ENCODE measurements at places on chromosomes 3 and 15. TPM values are rescaled to one million over a fixed set of nuclear protein-coding genes. Genes with fewer than 3 reads are reported as not detected.

DNA sequence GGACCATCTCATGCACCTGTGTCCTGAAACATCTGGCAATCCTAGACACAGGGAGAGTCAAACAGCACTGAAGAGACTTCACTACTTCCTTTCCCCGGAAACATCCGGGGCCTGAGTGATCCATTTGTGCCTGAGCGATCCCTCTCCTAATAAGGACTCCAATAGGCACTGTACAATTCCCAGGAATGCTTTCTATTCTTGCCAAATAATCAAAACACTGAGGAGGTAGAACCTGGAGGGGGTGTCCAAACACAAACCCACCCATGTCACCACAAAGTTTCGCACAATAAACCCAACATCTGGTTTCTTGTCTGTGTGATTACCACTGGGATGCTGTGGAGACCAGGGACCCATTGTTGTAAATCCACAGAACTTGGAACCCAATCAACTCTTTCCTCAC lies 205.0 kb downstream of the OPA1 start:
- DNase-seq, result no peak

- no peak for DNase-seq
These were observed 2.1 kb downstream of the ZKSCAN7 start for GRCh38 chr3:44557074-44557473.

Gene ADAMTS9
- 15.4 TPM for total RNA-seq

- DNase-seq, result peak; percentile 93
These were observed 710 bp upstream of the CLK3 start for GRCh38 chr15:74614744-74615507.

DNA sequence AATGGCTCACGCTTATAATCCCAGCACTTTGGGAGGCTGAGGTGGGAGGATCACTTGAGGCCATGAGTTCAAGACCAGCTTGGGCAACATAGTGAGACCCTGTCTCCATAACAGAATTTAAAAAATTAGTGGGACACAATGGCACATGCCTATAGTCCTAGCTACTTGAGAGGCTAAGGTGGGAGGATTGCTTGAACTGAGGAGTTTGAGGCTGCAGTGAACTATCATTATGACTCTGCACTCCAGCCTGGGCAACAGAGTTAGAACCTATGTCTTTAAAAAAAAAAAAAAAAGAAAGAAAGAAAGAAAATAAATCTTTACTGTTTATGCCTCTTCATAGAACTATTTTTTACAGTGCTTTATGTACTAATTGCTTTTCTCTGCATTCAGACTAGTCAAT lies 84.6 kb upstream of the LMOD3 start:
- no peak for DNase-seq

- no peak for DNase-seq
These were observed 220.7 kb downstream of the MEX3B start for GRCh38 chr15:81825136-81825535.

GRCh38 chr3:159208050-159208449 lies 406.2 kb downstream of the MFSD1 start:
- no peak for DNase-seq

- DNase-seq, result no peak
These were observed 125.3 kb downstream of the SUCNR1 start for GRCh38 chr3:151998744-151999143.

GRCh38 chr3:87801409-87801808 lies 257.4 kb downstream of the CGGBP1 start:
- DNase-seq, result no peak

DNA sequence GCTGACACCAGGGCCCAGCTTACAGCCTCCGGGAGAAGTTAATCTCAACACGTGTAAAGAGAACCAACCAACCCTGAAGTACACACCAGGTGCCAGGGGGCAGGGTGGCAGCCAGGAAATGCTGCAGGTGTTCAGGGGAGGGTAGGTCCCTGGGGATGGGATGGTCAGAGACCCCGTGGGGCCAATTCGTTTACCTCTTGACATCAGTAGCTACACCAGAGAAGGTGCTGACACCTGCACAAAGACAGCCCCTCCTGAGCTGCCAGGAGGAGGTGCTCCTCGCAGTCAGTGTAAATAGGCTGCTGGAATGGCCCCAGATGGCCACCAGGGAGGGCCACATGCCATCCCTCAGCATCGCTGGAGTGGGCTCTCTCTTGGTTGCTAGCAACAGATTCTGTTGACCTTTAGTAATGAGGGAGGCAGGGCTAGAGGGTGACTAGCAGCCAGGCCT lies 52.8 kb downstream of the CORO2B start:
- no peak for DNase-seq

- no peak for DNase-seq
These were observed 125.6 kb downstream of the ADAMTS17 start for GRCh38 chr15:100216182-100216581.

Gene CBLB
- 56.7 TPM for total RNA-seq

Gene GOLGA6L4
- total RNA-seq, result 1.0 TPM

GRCh38 chr3:156693166-156693565 lies 18.8 kb downstream of the TIPARP start:
- no peak for DNase-seq

DNA sequence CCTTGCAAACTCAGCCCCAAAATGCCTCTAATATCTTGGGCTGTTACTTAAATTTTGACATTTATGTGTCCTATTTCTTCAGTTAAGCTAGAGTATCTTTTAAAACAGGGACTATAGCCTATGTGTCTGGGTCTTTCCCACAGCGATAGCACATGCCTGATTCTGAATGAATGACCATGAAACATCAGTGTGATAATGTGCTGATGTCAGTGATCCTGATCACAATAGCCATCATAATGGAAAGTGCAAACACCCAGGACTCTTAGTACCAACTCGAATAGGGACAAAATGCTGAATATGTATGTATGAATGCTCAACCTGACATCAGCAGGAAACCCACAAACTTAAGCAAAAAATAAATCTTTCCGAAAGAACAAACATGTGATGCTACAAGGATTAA lies 537.4 kb downstream of the IGSF11 start:
- no peak for DNase-seq

- no peak for DNase-seq
These were observed 57.5 kb downstream of the RBMS3 start for GRCh38 chr3:29338377-29338776.

Gene CFAP100
- not detected for total RNA-seq

GRCh38 chr15:92920595-92921161 lies 20.6 kb downstream of the CHD2 start:
- no peak for DNase-seq

GRCh38 chr3:129224984-129225393 lies 24.4 kb upstream of the COPG1 start:
- DNase-seq, result peak; percentile 91

DNA sequence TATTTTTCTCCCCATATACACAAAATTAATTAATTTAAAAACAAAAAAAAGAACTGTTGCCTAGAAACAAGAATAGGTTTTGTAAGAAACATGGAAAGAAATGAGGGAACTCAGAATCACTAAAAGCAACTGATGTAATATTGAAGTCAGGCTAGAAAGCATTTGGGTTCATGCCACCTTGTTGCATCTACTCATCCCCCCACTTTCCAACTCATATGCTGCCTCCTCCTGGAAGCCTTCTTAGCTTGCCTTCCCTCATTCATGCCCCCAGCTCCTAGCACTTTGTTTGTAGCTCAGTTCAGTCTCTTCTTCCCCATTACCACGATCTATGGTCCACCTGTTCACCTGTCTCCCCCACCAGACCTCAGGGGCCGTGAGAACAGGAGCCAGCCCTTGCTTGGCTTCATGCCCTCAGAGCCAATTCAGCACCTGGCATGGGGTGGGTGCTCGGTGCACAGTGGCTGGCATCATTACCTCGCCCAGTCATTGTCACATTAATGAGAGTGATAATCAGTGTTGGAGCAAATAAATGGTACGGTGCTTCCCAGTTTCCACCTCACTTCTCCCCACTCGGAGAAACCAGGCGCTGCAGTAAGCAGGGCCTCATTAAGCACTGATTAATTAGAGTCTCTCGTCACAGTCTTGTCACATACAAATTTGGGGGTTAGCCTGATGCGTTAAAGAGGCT lies 62.4 kb upstream of the SLC6A1 start:
- no peak for DNase-seq

DNA sequence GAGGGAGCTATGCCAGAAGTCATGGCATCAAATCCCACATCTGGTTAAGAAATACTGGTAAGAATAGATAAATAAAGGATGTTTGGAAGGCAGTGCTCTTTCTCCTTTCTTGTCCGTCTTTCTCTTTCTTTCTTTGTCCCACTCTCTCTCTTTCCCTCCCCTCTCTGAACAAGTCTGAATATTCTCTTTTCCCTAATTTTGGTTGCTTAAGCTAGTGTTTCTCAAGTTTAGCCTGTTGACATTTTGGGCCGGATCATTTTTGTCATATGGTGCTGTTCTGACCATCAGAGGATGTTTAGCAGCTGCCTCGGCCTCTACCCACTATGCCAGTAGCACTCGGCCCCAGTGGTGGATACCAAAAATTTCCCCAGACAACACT lies 405.3 kb upstream of the C2CD4B start:
- DNase-seq, result no peak

- DNase-seq, result no peak
These were observed 59.6 kb downstream of the EIF3J start for GRCh38 chr15:44596511-44597010.

GRCh38 chr15:58275785-58276184 lies 137.6 kb downstream of the AQP9 start:
- no peak for DNase-seq

DNA sequence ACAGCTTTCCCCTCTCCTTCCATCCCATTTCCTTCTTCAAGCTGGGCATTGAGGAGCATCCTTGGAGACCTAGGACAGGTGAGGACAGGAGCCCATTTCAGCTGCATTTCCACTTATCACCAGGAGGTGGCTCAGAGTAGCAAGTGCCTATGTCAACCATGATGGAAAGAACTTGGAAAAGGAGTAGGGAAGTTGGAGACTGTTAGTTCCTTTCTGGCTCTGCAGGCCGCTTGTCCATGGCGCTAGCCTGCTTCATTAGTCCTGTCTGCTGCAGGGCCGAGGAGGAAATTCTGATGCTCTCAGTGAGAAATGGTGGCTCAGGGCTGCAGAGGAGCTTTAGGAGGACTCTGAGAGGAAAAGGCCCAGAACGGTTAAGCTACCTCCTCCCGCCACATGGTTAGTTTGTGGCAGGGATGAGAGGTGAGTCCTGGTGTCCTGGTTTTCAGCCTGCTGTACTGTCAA lies 7.0 kb upstream of the CD276 start:
- peak; percentile 65 for DNase-seq

GRCh38 chr3:173823911-173824460 lies 426.4 kb downstream of the NLGN1 start:
- DNase-seq, result no peak

DNA sequence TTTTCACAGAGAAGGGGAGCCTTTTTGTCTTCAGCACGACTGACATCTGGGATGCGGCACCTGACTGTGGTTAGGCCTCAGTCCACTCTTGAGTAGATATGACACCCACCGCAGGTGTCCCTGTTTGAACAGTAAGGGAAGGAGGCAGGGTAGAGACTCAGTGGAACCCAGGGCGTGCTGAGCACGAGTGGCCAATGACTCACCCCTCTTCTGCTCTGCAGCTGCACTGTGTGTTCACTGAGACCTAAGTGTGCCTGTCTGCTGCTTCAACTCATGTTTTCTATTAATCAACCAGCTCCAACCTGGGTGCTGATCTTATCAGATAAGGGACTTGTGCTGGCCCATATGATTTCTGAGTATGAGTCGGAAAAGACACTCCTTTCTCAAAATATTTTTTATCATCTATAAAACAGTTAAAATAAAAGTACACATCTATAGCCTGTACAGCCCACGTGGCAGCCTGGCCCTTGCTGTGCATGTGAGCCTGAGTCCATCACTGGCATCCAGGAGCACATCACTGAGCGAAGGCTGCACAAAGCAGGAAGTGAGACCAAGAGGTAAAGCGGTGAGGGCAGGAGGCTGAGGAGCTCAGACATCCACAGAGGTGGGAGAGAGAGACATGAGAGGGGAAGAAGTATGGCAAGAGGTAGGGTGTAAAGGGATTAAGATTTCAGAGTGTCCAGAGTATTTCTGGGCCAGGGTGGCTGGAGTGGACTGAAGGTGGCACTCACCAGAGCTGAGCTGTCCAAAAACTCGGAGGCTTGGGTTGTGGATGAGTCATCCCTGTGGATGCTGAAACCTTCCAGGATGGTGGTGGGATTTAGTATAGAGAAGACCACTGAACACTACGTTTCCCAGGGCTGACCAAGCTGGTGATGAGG lies 49.2 kb downstream of the SLC41A3 start:
- DNase-seq, result no peak

DNA sequence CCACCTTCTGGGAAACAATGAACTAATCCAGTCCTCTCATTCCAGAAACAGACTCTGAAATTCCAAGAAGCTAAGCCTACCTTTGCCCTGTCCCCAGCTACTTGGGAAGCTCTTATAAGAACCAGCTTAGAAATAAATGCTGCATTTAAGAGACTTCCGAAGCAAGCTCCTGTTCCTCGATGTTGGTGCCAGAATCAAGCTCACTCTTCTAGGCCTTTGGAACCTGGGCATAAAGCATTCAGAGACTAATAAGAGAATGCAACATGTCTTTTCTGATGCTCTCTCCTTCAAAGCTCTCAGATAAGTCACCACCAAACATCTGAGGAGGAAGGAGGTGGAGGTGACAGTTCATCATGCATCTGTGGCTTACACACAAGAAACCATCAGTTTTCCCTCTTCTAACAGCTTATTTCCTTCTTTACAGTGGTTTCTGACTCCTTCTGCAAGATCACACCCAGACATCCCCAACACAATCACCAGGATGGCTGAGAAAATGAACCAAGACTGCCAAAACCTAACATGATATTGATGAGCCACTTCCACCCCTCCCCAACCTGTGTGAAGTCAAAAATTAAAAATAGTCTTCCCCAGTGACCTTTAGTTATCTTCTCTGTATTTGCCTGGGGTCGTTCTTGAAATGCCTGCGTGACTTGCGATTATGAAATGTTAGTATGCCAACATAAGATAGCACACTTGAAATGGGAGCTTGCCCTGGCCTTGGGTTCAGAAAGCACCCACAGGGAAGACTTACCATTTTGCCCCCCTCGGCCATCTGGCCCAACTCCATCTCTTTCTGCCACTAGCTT lies 11.5 kb downstream of the ARHGEF3 start:
- DNase-seq, result no peak

Gene GP9
- not detected for total RNA-seq

Gene RASGRP1
- total RNA-seq, result 0.11 TPM

DNA sequence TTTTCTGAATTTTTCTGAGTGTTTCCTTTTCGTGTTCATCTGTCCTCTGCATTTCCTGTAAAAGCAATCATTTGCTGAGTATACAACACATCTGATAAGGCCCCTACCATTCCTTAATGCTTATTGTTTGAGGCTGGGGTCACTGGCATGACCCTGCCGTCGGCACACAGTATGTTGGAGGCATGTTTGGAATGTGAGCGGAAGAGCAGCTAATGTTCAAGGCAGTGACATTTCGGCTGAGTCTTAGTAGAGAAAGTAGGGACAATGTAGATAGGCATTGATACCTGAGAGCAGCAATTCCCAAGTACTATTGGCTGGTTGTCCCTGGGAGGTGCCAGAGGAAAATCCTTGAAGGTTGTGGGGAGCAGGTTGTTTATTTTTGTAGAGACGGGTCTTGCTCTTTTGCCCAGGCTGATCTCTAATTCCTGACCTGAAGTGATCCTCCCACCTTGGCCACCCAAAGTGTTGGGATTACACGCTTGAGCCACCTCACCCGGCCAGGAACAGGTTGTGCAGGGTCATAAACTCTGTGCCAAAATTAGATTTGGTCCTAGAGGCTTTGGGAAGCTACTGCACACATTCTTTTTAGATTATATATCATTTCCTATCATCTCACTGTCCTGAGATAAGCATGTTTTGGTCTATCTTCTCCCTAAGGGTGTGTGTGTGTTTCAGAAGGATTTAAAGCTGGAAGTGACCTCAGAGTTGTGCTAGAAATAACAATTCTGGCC lies 13.5 kb downstream of the PTPN23 start:
- no peak for DNase-seq

Gene MYO5A
- total RNA-seq, result 7.4 TPM

- no peak for DNase-seq
These were observed 3.1 kb upstream of the SQOR start for GRCh38 chr15:45631776-45632175.

Gene MOBP
- total RNA-seq, result not detected

Gene ANKUB1
- not detected for total RNA-seq

All from Right ventricle myocardium superior (tissue), 1 donor.